Right forelimb (tissue), 1 donor: ENCODE measurements at places on chromosomes 11 and 22.

- no peak for DNase-seq
Measured at GRCh38 chr22:46815132-46815531, 52.7 kb downstream of the TBC1D22A start.

DNA sequence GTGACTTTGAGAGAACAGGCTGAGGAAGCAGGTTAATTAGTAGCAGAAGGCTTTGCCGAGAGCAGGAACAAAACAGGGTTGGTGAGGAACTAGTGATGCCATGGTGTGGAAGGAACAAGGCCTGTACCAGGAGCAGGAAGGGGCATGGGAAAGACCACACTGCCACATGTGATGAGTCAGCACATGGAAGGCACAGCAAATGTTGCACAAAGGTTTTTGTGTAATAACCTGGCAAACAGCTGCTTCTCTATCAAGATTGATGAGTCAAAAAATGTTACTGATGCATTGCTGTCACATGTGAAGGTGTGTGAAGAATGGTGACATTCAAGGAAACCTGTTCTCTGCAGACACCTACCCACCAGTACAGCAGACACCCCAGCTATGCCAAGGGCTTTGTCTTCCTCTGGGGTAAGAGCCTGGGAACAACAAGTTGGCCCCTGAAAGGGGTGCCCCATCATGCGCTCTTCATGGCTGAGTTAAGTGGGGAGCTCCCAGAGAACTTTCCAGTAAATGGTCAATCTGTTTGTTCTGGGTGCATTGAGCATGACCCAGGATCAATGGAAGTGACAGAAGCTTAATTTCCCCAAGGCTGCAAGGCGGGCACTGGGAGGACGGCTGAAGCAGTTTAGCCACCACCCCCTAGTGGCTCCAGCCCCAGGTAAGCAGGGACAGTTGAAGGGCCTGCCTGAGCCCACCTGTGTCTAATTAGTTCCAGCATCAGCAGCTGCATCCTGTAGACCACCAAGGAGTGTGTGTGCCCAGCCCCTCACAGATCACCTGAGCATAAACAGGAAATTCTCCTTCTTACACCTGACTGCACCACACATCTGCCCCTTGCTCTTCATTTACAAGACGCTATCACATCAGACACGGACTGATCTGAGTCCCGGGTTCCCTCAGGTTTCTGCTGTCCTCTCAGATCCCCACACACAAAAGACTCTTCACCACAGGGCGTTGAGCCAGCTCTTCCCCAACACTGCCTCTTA lies 47.6 kb downstream of the GGTLC2 start:
- peak; percentile 30 for DNase-seq

DNA sequence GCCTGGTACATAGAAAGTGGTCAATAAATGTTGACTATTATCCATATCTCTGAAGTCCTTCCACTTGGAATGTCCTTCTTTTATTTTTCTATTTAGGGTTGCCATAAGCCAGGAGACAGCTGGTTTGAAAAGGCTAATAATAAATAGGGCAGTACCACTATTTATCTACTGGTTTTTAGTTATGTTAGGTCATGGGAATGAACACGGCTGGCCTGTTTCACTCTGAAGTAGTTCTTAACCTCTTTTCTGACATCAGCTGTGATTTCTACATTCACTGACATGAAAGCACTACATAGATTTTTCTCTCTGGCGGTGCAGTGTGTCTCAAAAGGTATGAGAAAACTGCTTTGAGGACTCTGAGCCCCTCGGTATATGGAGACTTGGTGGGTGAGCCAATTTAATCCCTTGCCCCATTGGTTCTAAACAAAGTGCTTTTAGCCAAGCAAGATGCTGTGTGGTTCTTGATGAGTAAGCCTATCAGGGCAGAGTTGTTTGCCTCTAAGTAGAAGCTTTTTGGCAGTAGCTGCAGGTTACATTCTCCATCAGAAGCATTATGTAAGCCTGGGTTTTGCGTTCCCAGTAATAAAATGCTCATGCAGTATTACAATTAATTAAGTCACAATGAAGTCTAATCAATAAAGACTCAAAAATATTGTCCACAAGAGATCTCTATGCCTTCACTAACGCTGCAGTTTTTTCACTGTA lies 48.7 kb upstream of the APOA1 start:
- DNase-seq = no peak

- DNase-seq = no peak
Measured at GRCh38 chr22:39139933-39140332, 12.5 kb downstream of the CBX7 start.

DNA sequence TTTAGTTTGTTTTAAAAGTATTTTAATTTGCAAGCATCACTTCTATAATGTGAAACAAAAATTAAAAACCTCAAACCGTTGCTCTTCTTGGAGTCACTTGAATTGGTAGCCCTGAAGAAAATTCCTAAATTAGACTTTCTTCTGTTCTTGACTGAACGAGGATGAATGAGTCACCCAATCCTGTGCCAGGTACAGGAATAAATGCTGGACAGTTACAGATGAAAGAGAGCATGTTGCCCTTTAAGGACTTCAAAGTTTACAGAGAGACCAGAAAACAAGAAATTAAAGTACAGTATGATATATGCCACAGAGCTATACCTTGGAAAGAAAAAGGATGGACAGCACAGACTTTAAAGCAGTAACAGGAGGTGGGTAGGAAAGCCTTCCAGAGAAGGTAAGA lies 41.3 kb upstream of the CXCR5 start:
- no peak for DNase-seq
